DMS53 (cell line): ENCODE measurements at places on chromosomes 3 and 15.
A peak's percentile ranks its signal among the peaks of the same experiment; 100 is the strongest.

GRCh38 chr3:159978353-159978752, 10.3 kb upstream of the IL12A start:
- no peak for DNase-seq

GRCh38 chr3:139463466-139463865, 12.8 kb downstream of the RBP2 start:
- no peak for DNase-seq

DNA sequence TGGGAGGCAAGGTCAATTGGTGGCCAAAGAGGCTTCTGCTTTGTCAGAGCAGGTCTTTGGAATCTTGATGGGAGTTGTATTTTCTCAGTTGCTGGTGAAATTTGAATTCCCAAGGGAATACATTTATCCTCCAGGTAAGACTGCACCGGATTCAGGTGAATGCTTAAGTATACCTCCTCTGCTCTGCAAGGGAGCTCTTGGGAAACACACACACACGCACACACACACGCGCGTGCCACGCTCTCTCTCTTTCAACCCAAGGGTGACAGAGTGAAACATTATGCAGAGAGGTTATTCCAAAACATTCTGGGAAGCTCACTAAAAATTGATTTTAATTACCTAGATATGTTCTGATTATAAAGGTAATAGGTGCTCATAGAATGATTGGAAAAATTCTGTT, 33.7 kb downstream of the ST6GAL1 start:
- no peak for DNase-seq

DNA sequence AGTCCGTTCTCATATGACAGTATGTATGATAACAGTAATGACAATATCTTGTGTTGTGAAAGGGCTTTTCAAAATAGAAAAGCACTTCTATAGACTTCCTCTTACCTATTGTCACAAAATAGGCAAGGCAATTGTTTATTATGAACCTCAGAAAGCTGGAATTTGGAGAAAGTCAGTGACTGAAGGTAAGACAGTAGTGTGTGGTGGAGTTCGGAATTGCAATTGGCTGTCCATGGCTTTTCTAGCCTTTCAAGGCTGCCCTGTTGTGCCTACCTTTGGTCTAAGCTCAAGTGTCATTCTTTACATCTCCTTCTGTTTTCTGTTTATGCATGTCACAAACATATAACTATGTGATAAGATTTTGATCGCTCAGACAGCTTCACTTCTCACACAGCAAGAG, 219.3 kb upstream of the NR2E3 start:
- DNase-seq = peak; percentile 4

- DNase-seq = peak; percentile 47
Observed at GRCh38 chr3:12287727-12288181, 1.1 kb upstream of the PPARG start.

DNA sequence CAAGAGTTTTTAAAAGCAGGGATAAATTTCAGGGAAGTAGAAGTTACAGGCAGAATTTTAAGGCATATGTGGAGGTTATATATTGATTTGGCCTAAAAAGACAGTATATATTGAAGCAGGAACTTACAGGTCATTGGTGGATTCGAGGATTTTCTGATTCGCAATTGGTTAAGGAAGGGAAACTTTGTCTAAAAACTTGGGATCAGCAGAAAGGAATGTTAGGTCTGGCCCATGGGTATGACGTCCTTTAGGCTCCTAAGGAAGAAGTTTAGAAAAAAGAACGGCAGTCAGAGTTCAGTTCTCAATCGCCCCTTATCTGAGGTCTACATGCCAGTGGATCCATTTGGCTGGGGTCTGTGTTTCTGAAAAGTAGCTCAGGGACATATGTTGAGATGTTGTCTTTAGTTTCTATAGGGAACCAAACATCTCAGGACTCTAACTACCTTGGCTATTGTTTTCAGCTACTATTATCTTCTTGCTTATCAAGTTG, 33.2 kb upstream of the ACP3 start:
- DNase-seq = no peak

DNA sequence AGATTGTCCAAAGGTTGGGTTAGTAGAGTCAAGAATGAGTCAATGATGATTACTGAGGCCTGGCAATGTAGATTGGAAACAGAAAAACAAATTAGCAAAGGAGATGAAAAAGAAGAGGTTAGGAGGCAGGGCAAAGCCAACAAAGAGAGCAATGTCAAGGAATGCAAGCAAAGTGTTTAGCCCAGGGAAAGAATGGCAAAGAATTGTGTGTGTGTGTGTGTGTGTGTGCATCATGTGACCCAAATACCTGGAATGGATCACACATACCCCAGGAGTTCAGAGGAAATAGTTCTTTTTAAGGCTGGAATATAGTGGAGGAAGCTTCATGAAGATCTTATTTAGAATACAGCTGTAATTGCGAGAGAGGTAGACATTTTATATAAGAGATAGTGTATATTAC, 831.7 kb upstream of the ARPP21 start:
- no peak for DNase-seq

- DNase-seq = no peak
Observed at GRCh38 chr3:38120693-38121450, 16.1 kb downstream of the ACAA1 start.

DNA sequence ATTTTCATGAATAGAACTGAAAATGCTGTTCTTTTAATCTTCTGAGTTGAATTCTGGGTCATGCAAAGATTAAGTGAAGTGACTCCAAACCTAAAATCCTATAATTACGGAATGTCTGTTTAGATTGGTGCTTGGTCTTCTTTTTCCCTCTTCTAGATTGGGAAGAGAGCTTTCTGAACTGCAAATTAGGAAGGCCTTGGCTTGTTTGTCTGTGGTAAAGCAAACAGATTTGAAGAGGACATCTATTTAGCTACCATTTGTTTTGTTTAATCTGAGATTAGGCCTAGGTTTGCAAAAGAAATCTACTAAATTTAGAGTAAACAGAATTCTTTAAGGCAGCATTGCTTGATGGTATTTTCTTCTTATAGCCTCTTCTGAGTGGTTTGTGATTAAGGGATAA, 23.5 kb downstream of the PAQR9 start:
- DNase-seq = peak; percentile 67

DNA sequence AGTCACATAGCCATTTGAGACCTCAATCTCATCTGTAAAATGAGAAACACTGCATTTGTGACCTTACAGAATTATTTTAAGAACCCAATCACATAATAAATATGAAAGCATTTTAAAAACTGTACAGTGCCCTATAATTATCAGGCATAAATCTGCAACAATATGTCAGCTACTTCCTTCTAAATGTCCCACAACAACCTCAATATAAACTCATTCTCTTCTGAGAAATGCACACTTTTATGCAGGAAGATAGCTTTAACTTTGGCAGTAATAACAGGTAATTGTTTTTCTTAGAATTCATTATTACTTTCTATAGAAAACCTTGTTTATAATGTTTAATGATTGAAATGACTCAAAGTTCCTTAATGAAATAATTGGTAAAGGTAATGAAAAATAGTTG, 400.7 kb upstream of the AGTR1 start:
- no peak for DNase-seq

DNA sequence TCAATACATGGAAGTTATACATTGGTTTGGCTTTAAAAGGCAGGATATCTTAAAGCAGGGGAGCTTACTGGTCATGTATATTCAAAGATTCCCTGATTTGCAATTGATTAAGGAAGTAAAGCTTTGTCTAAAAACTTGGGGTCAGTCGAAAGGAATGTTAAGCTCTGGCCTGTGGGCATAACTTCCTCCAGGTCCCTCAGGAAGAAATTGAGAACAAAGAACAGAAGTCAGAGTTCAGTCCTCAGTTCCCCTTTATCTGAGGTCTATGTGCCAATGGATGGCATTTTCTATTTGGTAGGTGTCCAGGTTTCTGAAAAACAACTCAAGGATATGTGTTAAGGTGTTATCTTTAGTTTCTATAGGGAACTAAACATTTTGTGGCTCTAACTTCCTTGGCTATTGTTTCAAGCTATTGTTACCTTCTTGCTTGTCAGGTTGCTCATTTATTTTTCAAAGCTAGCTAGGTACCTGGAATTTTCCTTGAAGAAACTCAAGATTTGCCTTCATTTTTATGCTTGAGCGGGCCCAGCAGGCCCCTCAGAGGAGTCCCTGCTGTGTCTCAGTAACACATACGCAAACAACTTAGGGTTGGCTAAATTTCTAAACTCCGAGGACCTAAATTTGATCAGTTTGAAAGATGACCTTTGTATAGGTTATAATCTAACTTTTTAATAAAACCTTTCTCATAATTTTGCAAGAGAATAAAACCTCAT, 135.0 kb upstream of the UBE2E2 start:
- DNase-seq = no peak

DNA sequence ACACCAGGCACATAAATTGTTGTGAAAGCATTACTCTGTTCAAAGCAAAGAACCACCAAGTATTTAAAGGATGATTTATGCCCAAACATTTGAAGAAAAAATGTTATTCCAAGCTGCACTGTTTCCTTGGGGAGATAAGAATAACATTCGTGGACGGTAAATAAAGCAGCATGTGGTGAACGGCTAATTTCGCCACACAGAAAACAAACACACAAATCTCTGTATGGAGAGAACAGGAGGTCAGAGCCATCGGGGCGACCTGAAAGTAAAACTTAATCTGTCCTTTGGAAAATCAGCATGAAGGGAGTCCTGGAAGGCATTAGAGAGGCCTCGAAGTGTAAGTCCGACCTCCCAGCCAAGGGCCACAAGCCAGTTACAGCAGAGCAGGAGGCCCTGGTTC, 27.1 kb upstream of the GABRG3 start:
- DNase-seq = no peak

GRCh38 chr3:82133070-82133606, 371.7 kb upstream of the GBE1 start:
- peak; percentile 52 for DNase-seq

GRCh38 chr3:8784676-8785435, 15.4 kb upstream of the OXTR start:
- no peak for DNase-seq

DNA sequence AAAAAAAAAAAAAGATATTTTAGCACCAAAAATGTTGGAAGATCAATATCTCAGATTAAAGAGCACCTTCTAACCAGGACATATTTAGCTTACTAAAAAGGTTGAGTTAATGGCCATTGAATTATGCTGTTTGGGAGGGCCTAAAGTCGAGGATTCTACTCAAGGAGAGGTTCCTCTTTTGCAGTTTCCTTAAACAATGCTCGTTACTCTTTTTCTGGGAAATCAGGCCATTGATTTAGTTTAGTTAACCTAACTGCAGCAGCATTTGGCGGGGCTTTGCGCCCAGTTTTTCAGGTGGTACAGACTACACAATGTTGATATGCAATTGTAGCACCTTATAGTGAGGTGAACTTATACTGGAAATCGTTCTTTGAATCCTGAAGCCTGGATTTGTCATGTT, 6.8 kb downstream of the ABHD2 start:
- DNase-seq = no peak

DNA sequence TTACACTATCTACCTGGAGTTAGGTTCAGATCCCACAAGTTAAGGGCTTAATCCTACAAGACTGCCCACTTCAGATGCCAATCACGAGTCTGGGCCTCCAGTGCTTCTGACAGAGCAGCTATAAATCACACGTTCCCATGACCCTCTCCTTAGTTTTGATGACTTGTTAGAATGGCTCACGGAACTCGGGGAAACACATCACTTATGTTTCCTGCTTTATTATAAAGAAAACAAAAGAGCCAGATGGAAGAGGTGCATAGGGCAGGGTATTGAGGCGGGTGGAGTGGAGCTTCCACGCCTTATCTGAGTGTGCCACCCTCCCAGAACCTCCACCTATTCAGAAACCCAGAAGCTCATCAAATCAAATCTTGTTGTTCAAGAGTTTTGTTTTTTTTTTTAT, 170.8 kb downstream of the MOBP start:
- DNase-seq = no peak

- no peak for DNase-seq
Observed at GRCh38 chr3:12234192-12234591, 54.7 kb upstream of the PPARG start.

DNA sequence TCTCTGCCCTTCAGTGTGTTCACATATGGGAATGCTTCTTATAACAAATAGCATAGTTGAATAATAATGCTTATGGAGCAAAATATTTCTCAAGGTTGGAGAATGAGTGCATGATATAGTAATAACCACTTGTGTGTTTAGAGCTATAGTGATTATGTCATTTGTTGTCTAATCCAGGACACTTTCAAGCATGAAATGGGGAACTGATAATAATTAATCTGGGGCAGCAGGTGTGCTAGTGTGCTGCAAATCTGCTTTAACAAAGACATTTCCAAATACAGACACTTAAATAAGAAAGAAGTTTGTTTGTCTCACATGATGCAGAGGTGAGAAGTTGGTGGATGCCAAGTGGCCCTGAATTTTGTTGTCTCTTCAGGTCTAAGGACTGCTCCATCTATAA, 579.3 kb upstream of the GRM7 start:
- DNase-seq = peak; percentile 32

GRCh38 chr3:171353423-171353822, 106.8 kb downstream of the TNIK start:
- no peak for DNase-seq

GRCh38 chr3:46400000-46400734, 6.7 kb downstream of the CCR5AS start:
- DNase-seq = peak; percentile 38

- DNase-seq = peak; percentile 15
Observed at GRCh38 chr3:57048728-57049127, 11.7 kb upstream of the SPATA12 start.
